ENCODE measurements at places on chromosomes 16 and 17.

- no peak for DNase-seq
These were observed 45.1 kb upstream of the IRF8 start for GRCh38 chr16:85853547-85854545.

DNA sequence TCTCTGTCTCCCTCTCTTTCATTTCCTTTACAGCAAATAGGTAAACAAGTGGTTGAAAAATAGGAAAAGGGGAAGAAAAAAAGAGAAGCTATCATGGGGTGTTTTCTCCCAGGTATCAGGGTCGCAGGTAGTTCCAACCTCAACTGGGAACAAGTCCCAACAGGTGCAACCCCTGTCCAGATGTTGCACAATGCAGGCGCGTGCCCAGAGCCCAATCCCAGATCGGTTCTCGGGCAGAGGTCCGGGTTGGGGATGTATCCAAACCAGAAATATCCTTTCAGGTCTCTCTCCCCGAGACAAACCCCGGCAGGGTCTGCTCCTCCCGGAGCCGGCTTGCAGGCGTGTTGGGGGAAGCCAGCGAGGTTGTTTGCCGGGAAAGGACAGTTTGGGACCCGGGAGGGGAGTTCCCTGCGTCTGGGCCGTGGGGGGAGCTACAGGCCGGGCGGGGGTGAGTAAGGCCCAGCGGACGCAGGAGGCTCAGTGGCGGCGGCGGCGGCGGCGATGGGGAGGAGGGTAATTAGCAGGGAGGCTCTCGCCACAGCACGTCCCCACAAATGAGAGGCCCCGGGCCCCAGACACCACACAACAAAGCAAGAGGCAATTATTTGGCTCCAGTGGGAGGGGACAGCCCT is 21.2 kb upstream of the SP6 start:
- DNase-seq = no peak

DNA sequence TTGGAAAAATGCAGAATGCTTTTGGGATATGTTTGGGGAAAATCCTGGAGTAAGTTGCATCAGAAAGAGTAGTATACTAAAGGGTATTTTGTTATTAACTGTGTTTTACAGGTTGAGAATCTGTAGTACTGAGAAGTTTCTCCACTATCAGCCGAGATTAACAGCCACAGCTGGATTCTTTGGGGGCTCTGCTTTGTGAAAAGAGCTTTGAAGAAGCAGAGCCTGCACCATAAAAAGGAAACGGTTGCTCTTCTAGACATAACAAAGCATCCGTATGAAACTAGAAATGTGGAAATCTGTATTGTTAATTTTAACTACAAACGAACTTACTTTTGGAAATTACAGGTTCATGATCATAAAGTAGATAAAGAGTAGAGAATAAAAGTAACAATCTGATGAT is 5.3 kb downstream of the NLK start:
- no peak for DNase-seq

- no peak for DNase-seq
These were observed 47.2 kb downstream of the PDPK1 start for GRCh38 chr16:2584729-2585650.

DNA sequence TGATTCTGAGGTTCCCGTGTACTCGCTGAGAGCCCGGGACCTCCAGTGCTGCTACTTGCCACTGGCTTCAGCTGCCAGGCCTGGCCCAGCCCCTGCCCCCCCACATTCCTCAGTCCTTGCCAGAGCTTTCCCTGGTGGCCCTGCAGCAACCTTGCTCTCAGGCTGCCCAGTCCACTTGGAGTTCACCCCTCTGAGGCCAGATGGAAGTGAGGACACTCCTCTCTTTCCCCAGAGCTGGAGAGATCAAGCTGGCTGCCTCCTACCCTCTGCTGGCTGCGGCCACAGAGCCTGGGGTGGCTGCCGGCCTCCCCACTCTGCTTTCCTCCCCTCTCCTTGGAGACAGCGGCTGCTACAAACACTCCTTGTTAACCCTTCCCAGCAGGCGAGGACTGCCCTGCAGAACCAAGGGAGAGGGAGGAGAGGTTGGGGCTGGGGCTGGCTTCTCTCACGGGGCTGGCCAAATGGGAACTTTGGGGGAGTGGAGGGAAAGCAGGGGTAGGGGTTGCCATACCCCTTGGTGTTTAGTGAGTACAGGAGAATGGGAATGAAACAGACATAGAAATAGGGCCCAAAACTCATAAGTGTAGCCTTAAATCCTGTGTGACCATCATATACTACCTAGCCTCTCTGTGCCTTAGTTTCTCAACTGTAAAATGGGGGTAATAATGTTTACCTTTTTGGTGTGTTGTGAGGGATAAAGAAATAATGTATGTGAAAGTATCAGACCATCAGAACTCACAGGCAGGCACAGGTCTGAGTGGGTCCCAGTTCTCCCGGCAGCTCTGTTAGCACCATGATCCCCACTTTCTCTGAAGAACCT is at the start of gene GAS2L2:
TSS of gene GAS2L2 (minus strand) at position 295 of the 820 bp plus-strand sequence. CDS start 389 bp downstream, outside the sequence.
- no peak for DNase-seq

GRCh38 chr16:50505115-50505514 is 43.1 kb upstream of the NKD1 start:
- no peak for DNase-seq

DNA sequence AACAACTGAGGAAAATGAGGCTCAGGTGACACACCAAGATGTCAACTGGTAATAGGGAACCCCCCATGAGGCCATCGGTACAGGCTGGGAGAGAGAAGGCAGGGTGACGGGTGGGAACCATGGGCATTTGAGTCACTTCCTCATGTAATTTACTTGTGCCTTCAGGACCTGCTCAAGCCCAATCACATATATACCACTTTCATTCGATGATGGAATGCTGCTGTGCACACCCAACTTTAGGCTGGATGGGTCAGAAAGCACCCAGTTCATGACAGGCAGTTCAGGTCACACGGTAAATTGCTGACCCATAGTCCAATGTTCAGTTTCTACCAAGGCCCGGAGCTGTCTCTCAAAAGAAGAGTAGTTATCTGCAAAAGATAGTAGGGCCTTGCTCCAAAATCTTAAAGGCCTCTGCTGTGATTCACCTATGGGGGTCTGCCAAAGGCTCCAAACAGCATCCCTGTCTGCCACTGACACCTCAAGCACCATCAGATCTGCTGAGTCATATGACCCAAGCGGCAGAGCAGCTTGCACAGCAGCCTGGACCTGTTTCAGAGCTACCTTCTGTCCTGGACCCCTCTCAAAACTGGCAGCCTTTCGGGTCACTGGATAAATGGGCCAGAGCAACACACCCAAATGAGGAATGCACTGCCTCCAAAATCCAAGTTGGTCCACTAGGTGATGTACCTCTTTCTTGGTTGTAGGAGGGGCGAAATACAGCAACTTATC is 24.7 kb downstream of the ZZEF1 start:
- DNase-seq = no peak

GRCh38 chr17:6498356-6498755 is 54.1 kb downstream of the PIMREG start:
- DNase-seq = no peak

DNA sequence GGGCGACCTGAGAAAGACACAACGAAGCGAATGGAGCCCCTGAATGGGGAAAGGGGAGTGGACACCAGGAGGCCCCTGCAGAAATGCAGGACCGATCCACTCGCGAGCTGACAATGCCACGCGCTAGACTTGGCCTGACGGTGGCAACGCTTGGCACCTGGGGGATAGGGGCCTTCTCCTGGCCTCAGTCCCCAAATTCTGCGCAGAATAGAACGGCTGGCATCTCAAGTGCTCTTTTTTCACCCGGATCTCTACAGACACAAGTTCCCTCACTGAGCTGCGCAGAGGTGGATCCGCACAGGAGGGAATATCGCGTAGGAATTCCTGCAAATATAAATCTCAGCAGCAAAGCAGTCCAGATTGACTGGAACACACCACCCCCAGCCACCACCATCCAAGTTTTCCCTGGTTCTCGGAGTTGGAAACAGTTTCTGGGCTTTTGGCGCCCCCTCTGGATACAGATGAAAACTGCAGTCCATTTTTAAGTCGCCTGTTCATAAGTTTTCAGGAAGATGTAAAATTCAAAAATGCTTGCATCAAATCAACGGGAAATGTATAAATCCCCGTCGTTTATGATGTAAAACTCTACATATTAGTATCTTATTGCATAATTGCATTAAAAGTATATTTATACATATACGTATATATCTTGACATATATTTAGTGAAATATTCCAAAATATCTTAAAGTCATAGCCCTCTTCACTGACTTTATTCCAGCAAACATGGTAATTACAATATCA is 2.3 kb upstream of the SOX9 start:
- no peak for DNase-seq

- no peak for DNase-seq
These were observed 29.5 kb downstream of the MBTD1 start for GRCh38 chr17:51230306-51230705.

GRCh38 chr16:20954574-20954973 is 54.0 kb downstream of the LYRM1 start:
- DNase-seq = no peak

GRCh38 chr17:60896996-60897395 is 219.3 kb downstream of the BCAS3 start:
- no peak for DNase-seq

GRCh38 chr17:72022328-72023275 is 98.2 kb upstream of the SOX9 start:
- no peak for DNase-seq

GRCh38 chr17:58394534-58395223 is 22.7 kb downstream of the RNF43 start:
- no peak for DNase-seq

- no peak for DNase-seq
These were observed 79.8 kb downstream of the ZDHHC7 start for GRCh38 chr16:84931506-84931905.

GRCh38 chr17:67239597-67239996 is 5.4 kb downstream of the HELZ start:
- no peak for DNase-seq

Measured in stimulated activated CD8-positive, alpha-beta memory T cell treated with anti-CD3 and anti-CD28 coated beads, Interleukin-7, amount 100 ng/mL, for 24 hours (primary cell).